ENCODE measurements at places on chromosomes 12 and 14.

DNA sequence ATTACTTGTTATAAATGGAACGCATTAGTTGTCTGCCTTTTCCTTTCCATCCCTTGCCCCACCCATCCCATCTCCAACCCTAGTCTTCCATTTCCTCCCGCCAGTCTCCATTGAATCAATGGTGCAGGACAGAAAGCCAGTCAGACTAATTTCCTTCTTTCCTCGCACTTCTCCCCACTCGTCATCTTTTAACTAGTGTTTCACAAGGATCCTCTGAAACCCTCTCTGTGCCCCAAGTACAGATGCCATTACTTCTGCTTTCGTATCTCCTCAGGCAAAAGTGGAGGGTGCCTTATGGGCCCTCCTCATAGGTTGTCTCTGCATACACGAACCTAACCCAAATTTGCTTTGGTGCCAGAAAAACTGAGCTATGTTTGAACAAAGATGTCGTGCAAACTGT, 4.2 kb downstream of the DAZAP2 start:
- no peak for DNase-seq

- no peak for DNase-seq
Measured at GRCh38 chr12:32191445-32191844, 84.8 kb downstream of the BICD1 start.

DNA sequence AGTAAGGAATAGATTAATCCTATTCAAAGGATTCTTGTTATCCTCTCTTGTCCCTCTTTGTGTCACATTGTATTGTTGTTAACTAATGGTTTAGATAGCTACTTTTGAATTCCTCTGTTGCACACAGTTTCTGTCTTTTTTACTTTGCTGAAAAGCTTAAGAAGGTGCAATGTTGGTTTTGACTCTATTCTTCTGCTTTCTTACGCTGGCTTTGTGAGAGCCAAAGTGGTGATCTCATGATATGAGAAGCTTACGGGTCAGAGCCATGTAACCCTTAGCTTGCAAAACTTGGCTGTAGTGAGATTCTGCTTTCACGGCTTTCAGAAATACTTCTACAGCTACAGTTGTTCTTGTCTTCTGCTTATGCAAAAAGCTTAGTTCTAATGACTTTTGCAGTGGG, 239.7 kb downstream of the TRHDE start:
- DNase-seq, result no peak

DNA sequence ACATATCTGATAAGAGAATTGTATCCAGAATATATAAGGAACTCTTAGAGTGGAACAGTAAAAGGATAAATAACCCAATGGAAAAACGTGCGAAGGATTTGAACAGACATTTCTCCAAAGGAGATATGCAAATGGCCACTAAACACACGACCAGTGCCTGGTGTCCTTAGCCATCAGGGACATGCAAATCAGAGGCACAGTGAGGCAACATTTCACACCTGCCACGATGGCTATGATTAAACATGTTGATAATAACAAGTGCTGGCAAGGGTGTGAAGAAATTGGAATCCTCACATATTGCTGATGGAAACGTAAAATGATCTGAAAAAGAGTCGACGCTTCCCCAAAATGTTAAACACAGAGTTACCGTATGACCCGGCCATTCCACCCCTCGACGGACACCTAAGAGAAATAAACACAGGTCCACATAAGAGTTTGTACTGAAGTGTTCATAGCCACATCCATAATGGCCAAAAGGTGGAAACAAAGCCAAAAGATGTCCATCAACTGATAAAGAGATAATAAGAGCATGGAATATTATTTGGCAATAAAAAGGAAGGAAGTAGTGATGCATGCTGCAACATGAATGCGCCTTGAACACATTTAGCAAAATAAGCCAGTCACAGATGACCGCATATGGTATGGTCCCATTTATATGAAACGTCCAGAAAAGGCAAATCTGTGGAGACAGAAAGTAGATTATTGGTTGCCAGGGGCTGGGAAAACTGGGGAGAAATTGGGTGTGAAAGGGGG, 6.3 kb upstream of the TMEM121 start:
- no peak for DNase-seq

DNA sequence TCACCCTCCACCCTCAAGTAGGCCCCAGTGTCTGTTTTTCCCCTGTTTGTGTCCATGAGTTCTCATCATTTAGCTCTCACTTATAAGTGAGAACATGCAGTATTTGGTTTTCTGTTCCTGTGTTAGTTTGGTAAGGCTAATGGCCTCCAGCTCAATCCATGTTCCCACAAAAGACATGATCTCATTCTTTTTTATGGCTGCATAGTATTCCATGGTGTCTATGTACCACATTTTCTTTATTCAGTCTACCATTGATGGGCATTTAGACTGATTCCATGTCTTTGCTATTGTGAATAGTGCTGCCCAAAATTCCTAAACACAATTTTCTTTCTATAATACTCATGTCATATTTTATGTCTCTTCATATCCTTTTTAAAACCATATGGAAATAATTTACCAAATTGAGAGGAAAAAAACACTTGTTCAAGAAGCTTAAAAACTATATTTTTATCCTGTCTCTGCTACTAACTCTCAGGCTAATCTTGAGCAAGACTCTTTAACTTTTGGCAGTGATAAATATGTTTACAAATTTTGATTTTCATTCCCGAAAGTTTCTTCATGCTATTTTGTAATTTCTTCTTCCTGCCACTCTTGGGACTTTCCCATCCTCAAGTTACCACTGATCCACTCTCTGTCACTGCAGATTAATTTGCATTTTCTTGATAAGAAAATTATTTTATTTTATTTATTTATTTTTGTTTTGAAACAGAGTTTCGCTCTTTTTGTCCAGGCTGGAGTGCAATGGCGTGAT, 28.0 kb upstream of the OSBPL8 start:
- DNase-seq, result no peak

GRCh38 chr12:33486058-33486457, 46.4 kb upstream of the SYT10 start:
- no peak for DNase-seq

- DNase-seq, result no peak
Measured at GRCh38 chr12:59086126-59086525, 165.8 kb upstream of the LRIG3 start.
